ENCODE measurements at places on chromosomes 16 and 17.

GRCh38 chr16:74778646-74779045 is 4.0 kb upstream of the FA2H start:
- no peak for DNase-seq

DNA sequence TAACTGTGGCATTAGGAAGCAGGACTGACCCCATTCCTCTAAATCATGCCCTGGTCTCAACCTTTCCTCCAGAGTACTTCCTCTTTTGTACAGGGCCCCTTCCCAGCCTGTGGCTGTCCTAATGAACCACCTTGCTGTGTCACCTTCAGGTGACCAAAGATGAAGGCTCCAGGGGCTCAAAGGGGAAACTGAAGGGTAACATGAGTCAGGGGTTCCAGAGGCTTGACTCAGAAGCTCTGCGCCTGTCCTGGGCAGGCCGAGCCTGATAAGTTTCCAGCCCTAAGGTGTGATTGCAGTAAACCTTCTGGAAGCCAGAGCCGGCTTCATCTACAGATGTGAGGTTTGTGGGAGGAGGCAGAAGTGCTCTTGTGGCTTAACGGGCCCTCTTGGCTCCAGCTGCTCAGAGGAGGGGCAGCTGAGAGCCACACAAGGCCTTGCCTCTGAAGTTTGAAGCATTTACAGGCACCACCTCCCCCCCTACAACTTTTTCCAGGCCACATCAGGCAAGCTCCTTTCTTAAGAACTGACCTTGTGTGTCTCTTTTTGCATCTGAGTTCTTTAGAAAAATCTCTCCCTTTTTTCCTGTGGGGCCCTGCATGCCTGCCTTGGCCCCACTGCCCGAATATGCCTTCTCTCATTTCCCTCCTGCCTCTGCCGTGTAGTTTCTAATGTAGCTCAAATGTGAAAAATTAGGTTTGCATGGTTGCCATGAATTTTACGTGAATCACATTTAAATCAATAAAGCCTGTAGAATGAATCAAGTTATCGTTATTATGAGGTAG is 149.9 kb downstream of the CLEC16A start:
- DNase-seq: no peak

- no peak for DNase-seq
Observed at GRCh38 chr16:53085931-53086421, 31.2 kb downstream of the CHD9 start.

DNA sequence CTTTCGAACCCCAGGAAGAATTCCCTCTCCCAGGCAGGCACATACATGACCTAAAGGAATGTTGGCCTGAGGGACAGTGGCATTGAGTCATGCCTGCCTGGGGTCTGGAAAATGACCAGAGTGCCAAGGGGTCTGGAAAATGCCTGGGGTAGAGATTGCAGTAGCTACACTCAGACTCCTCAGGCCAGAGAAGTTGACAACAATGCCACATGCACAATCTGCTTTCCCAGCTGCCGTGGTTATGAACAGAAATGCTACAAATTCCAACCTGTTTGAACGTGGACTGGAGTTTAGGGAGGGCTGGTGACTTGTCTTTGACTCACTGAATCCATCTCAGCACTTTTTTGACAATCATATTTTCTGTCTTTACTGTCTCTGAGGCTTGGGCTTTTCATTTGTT is 250.0 kb downstream of the ABCC12 start:
- peak; percentile 52 for DNase-seq

- DNase-seq: no peak
Observed at GRCh38 chr17:56624309-56624708, 30.8 kb downstream of the NOG start.

- no peak for DNase-seq
Observed at GRCh38 chr17:10648956-10649355, 8.2 kb downstream of the MYH3 start.

- no peak for DNase-seq
Observed at GRCh38 chr17:65181237-65182061, 44.3 kb downstream of the RGS9 start.

DNA sequence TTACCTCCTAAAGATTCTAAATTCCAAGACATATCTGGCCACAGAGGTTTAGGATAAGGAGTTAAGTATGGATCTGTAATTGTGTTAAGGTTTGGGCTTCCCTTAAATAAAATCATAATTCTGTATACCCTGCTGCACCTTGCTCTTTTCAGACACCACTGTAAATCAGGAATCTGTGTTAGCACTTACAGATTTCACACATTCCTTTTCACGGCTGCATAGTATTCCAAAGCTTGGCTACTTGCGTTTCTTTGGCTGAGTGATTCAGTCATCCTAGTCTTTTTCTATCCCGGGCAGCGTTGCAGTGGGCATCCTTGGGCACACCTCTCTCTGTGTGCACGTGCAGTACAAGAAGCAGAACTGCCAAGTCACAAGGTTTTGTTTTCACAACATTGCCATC is 105.8 kb downstream of the SOCS1 start:
- DNase-seq: no peak

DNA sequence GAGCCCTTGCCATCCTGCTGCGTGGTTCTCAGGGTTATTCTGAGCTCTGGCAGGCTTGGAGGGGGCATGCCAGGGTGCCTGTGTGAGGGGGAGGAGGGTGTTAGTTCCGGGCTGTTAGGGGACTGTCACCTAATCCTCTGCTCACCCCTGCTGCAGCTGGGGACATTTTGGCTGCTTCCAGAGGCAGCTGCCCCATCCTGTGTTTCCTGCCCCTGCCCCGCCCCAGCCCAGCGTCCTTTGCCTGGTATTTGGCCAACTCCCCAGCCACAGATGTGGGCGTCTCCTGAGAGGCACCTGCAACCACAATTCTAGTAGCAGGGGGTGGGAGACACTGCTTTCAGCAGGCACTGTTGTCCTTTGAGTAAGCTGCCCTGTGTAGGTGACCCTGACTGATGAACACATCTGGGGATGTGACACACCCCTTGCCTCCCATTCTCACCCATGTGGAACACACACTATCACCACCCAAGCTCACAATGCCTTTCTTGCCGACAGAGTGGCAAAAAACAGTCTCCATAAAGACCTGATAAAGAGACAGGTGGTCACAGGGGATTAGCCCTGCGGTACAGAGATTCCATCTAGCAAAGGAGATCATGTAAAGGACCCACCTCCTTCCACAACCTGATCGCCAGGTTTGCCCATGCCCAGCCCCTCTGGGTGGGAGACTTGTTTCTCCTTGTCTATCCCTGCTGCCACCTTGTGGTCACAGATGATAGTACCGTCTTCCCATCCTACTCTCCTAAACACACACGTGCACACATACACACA is at the start of gene CHRNE:
TSS of gene CHRNE (minus strand) at position 48 of the 768 bp plus-strand sequence. CDS start at position 13, 35 bp downstream.
- peak; percentile 76 for DNase-seq

- DNase-seq: no peak
Observed at GRCh38 chr17:2709183-2709661, 2.3 kb downstream of the CLUH start.

DNA sequence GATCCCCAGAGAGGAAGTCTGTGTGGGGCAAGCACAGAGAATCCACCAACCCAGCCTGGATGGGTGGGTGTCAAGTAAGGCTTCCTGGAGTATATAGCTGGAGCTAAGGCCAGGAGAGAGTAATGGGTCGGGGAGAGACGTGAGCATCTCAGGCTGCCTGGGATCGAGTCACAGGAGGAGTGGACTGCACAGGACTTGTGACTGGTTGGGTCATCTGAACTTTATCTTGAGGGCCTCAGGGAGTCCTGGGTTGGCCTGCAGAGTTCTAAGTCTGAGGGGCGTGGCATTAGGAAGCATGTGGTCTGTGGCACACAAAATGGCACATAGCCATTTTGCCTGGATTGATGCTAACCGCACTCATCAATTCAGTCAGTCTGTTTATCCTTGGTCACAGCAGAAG is 1.5 kb downstream of the PLA2G15 start:
- DNase-seq: no peak

DNA sequence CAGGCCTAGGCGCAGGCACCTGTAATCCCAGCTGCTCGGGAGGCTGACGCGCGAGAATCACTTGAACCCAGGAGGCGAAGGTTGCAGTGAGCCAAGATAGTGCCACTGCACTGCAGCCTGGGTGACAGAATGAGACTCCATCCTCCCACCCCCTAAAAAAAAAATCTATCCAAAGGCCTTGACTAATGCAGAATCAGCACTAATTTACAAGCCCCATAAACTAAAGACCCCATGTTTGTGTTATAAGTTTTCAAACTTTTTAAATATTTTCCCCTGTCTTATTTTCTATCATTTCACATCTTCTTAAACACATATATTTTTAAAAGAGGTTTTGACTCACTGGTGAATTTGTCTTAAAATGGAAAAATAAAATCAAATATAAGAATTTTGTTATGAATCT is 713.1 kb downstream of the WWOX start:
- no peak for DNase-seq
